ENCODE measurements at places on chromosomes 3 and 15.

- DNase-seq = no peak
Observed at GRCh38 chr15:52350423-52350822, 54.8 kb upstream of the MYO5C start.

DNA sequence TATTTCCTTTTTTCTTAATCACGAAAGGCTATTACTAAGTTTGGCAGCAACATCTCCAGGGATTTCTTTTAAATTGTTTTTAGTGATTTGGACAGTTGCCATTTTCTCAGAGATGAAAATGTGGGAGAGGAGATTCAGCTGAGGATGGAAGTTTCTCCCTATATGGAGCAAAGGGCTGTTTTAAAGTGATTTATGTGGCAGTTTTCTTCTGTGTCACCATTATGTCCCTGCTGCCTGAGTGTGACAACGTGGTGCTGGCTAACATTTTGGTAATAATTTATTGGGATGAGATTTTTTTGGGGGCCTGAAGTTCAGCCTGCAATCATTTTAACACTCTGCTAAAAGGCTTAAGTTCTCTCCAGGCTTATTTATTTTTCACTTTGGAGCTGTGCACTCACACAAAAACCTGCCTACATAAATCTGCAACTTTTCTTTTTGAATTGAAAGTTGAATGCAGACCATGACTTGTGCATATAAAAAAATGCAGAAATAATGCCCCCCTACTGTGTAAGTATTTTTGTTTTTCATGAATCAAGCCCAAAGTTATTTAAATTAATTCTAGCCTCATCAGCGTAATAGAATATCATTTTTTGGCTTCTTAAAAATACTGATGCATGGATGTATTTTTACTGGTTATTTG lies 210.9 kb downstream of the ZIC1 start:
- no peak for DNase-seq

DNA sequence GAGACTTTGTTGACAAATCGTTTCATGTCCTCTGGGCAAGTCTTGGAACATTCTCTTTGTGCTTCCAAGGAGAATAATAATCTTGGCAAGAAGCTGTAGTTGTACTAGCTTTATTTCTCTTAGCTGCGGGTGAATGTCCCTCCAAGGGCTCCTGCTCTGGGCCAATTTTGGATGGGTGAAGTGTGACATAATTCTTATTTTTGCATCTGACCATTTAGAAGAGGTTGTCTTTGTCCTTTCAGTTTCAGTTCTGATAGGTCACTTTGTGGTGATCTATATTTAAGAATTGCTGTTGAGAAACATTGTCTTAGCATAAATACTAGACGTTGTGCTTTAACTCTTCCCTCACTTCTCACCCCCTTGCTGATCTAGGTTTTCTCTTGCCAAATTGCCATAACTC lies 164.8 kb upstream of the RORA start:
- no peak for DNase-seq

DNA sequence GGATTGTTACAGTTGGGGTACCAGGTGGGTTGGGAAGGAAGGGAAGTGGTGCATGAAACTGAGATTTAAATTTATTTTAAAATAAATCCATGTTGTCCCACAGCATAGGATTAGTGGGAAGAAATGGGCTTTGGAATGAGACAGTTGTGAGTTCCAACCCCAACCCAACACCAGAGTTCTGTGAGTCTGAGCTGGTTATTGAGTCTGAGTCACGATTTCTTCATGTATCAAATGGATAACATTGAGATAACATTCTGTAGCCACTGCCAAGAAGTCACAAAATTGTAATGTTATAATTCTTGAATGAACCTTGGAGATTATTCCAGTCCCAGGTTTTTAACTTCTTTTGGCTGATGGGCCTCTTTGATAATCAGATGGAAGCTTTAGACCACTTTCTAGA lies 13.7 kb downstream of the IFT122 start:
- no peak for DNase-seq

- no peak for DNase-seq
Observed at GRCh38 chr3:182913889-182914288, 66.4 kb downstream of the DCUN1D1 start.

DNA sequence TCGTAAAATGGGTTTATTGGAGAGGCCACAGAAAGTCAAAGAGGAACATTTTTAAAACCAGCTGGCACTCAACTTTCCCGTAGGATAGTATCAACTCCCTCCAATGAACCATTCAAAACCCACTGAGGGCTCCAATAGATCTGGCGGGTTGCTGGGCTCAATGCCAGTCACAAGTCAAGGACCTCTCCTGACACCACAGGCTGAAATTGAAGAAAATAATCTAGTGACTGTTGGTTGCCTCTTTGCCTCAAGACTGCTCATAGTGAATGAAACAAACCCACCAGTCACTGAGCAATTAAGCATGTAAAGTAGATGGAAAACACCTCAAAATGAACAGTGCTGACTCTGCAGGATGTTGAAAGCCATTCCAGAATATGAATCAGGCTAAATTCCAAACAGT lies 500.6 kb upstream of the AGTR1 start:
- no peak for DNase-seq

- DNase-seq = no peak
Observed at GRCh38 chr3:135226057-135226456, 431.0 kb downstream of the EPHB1 start.

DNA sequence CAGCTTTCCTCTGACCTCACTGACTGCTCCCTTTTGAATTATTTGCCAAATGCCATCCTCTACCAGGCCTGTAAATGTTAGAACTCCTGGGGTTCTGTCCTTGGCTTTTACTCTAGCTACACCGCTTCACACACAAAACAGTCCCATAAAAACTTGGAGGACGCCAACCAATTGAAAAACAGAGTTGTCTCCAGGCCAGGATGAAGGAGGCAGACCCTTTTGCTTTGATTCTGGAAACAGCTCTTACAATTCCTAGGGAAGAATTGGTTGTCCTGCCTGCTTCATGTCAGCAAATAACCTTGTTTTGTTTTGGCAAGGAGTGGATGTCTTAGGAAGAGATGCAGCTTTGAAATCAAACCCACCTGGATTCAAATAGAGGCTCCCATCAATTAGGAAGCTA lies 375.5 kb downstream of the UNC13C start:
- no peak for DNase-seq

GRCh38 chr3:127552038-127552437 lies 38.5 kb downstream of the TPRA1 start:
- no peak for DNase-seq

DNA sequence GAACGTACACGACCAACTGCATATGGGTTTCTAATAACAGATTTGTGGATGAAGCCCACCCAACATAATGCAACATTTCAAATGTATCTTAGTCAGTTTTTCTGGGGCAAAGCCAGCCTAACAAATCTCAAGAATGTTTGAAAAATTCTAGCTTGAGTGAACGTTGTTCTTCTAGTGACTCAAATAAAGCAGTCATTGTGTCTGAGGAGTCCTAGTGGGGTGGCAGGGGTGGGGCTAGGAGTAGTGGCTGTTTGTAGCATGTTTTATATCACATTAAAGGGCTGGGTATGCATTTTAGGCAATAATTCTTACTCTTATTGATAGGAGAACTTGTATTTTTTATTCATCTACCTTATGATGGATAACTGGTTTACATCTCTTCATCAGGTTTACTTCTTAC lies 6.0 kb downstream of the B3GNT5 start:
- DNase-seq = no peak

DNA sequence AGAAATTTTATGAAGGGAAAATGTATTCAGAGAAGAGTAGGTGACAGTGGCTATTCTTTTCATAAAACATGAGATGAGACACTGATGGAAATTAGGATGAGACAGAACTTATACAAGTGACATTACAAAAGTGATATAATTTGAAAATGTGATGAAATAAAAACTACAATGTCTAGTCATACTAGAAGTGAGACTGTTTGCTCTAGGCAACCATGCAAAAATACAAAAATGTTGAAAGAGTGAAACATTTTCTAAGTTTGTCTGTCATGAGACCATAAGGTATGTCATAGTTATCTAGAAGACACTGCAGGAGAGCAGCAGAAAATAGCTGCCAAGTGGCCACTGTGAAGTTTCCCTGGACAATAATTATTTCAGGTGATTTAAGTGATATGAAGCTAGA lies 459.5 kb downstream of the DIPK2A start:
- no peak for DNase-seq

- DNase-seq = no peak
Observed at GRCh38 chr15:97200161-97200560, 760.3 kb upstream of the ARRDC4 start.

- DNase-seq = no peak
Observed at GRCh38 chr3:29337565-29337964, 56.7 kb downstream of the RBMS3 start.

DNA sequence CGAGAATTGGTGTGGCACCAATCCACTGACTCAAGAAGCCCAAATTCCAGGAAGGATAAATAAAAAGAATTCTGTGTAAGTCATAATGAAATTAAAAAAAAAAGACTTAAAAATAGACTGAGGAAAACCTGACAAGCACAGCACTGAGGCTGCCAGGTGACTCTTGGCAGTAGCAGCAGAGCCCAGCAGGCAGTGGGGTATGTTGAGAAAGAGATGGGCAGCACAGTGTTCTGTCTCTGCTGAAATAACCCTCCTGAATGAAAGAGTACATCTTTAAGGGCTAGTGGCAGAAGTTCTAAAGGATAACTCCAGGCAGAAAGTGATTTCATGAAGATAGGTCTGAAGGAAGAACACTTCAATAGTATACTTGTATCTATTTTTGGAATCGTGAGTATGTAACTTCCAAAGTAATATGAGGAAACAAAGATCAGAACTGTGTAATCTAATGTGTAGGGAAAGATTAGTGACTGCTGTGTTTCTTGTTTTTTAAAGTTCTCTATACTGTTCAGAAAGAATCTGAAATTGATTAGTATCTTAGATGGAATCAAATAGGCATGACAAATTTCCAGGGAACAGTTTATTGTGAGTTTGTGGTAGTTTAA lies 75.9 kb downstream of the RAB7A start:
- DNase-seq = no peak

DNA sequence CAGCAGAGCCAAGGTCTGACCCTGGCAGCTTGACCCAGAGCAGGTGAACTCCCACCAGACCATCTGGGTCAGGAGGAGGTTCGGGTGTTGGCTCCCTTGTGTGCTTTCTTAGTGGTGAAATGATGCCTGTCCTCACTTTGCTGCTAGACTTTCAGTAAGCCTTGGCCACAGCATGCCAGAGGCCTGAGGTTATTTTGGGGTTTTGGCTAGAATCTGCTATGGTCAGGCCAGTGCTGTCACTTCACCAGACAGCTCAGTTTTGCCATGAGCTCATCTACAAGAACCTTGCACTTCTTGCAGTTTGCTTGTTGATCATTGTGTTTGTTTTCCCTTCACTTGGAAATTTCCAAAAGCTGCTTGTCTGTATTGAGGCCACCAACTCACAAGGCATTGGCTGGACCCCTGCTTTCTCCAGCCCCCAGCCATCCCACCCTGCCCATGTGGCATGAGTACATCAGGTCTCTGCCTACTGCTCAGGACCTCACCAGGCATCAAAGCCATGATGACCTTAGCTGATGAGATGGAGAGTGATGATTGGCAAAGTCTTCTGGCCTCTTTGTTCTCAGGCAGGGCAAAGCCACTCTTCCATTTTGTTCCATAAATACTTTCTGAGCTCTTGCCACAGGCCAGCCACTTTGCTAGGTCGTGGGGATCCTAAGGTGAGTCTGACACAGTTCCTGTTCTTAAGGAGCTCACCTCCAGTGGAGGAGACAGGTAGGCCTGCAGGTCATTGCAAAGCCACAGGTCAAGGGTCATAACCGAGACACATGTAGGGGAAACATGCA lies 122.6 kb downstream of the ARNT2 start:
- DNase-seq = no peak

DNA sequence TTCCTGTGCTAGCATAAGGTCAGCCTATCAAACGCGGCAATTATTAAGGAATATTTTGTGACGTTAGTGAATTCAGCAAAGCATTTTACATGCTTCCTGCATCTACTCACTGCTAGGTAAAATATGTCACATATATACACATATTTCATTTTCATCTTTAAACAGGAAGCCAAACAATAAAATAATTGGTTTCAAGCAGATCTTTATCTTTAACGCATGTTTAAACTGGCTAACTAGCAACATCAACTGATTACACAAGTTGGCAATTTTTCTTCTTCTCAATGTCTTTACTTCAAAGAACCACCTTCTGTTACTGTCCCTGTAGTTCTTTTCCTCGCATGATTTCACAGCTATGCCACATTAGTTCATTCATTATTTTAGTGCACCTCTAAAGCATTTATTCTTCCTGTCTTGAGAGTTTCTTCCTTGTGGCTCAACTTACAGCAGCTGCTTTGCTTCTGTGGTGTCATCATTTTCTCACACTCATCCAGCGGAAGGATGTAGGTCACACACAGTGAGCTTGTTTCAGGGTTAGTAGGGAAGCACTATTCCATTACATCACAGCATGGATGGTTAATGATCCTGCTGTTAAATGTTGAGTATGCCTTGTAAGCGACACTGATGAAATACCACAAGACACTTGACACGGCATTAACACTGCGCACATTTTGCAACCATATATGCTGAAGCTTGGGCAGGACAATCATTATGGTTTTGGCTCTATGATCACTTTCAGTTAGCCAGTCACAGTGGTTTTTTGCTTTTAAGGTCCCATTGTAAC lies 2.3 kb upstream of the BCHE start:
- no peak for DNase-seq

- DNase-seq = no peak
Observed at GRCh38 chr15:61660579-61660978, 399.7 kb downstream of the VPS13C start.

- DNase-seq = no peak
Observed at GRCh38 chr3:128851601-128852000, 27.8 kb upstream of the ACAD9 start.

DNA sequence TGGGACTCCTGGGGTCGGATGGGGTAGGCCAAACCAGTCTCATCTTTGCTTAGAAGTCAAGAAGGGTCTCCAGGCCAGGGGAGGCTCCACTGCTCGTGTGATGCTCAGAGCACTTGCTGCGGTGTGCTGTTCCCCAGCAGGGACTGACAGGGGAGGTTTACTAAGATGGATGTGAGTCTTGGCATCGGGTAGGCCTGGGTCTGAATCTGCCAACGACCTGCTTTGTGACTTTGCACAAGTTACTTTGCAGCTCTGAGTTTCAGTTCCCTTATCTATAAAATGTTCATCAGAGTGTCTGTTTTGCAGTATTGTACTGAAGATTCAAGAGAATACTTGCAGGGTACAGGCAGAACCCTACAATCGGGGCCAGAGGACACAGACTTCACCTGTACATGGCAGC lies 17.3 kb upstream of the CDCP1 start:
- no peak for DNase-seq

- no peak for DNase-seq
Observed at GRCh38 chr3:45208586-45208985, 17.5 kb downstream of the TMEM158 start.

GRCh38 chr3:40850861-40851260 lies 326.1 kb downstream of the ZNF621 start:
- no peak for DNase-seq

Measured in stimulated activated CD4-positive, alpha-beta T cell treated with anti-CD3 and anti-CD28 coated beads, Interleukin-1b, Interleukin-23, amount 100 ng/mL, for 1 hour (primary cell).